ENCODE measurements at places on chromosomes 12 and 14.

DNA sequence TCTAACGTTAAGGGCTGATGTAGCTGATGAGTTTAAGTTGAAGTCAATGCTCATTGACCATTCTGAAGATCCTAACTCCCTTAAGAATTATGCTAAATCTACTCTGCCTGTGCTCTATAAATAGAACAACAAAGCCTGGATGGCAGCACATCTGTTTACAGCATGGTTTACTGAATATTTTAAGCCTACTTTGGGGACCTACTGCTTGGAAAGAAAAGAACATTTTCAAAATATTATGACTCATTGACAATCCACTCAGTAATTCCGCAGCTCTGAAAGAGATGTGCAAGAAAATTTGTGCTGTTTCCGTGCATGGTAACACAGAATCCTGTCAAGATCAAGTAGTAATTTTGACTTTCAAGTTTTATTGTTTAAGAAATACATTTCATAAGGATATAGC is 35.0 kb upstream of the NAV3 start:
- no peak for DNase-seq

GRCh38 chr14:55441286-55441685 is 870 bp upstream of the TBPL2 start:
- no peak for DNase-seq

DNA sequence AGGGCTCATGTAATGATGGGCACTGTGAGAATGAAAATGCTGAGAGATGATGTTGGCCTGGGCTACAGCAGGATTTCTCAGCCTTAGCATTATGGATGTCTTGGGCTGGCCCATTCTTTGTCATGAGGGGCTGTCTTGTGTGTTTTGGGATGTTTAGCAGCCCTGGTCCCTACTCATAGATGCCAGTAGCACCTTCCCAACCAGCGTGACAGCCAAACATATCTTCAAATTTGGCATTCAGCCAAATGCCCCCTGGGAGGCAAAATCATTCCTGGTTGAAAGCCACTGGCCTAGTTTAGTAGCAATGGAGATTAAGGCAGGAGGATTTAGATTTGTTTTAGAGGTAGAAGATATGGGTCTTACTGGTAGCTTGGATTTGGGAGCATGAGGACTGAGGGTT is 26.6 kb downstream of the UBE3B start:
- DNase-seq, result no peak

DNA sequence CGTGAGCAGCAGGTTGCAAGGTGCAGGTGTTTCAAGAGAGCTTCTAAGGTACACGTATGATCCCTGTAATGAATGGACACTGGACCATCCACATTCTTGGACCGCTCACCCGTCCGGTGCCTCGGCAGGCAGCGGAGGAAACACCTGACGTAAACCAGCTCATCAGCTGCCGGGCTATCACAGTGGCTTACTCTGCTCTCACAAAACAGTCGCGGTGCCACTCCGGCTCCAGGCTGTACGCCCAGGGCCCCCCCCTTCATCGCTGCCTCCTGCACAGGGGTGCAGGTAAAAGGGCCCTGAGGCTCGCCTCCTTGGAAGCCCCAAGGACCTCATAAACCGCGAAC is 436 bp downstream of the VPS33A start:
- DNase-seq, result peak; percentile 70

GRCh38 chr12:27233814-27234213 is 10.3 kb upstream of the STK38L start:
- DNase-seq, result no peak

DNA sequence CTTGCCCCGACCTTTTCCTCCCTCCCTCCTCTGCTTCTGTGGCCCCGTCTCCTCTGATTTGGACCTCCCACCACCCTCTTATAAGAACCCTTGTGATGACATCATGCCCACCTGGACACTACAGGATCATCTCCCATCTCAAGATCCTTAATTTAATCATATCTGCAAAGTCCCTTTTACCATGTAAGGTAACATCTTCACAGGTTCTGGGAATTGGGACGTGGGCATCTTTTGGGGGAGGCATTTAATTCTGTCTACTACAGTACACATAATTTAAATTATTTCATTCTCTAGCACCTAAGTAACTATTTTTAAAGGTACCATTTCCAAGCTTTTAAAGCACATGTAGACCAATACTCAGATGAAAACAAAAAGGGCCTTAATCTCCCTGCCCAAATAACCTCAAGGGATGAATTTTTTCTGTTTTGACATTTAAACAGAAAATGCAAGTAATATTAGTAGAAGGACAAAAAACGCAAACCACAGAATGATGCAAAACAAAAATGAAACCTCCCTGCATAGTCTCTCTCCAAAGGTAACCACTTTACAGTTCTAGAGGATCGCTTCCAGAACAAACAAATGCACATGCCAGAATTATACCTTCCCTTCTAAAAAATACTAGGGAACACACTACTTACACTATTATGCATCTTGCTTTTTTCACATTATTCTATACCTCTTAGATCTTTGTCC is 222.1 kb downstream of the AACS start:
- no peak for DNase-seq

- DNase-seq, result no peak
Observed at GRCh38 chr12:131142891-131143657, 189.4 kb downstream of the ADGRD1 start.

DNA sequence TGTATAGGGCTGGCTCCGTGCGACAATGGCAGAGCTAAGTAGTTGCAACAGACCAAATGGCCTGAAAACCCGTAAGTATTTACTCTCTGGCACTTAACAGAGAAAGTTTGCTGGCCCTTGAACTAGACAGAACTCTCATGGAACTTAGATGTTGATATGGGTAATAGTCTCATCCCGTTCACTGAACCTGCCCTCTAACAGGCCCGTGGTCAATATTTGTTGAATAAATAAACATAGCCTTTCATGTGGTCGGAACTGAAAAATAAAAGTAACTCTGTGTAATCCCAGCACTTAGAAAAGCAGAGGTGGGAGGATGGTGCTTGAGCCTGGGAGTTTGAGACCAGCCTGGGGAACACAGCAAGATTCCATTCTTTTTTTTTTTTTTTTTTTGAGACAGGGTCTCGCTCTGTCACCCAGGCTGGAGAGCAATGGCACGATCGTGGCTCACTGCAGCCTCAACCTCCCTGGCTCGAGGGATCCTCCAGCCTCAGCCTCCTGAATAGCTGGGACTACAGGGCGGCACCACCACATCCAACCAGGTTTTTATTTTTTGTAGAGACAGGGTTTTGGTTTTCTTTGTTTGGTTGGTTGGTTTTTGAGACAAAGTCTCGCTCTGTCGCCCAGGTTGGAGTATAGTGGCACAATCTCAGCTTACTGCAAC is 29.7 kb downstream of the KDM2B start:
- DNase-seq, result no peak

DNA sequence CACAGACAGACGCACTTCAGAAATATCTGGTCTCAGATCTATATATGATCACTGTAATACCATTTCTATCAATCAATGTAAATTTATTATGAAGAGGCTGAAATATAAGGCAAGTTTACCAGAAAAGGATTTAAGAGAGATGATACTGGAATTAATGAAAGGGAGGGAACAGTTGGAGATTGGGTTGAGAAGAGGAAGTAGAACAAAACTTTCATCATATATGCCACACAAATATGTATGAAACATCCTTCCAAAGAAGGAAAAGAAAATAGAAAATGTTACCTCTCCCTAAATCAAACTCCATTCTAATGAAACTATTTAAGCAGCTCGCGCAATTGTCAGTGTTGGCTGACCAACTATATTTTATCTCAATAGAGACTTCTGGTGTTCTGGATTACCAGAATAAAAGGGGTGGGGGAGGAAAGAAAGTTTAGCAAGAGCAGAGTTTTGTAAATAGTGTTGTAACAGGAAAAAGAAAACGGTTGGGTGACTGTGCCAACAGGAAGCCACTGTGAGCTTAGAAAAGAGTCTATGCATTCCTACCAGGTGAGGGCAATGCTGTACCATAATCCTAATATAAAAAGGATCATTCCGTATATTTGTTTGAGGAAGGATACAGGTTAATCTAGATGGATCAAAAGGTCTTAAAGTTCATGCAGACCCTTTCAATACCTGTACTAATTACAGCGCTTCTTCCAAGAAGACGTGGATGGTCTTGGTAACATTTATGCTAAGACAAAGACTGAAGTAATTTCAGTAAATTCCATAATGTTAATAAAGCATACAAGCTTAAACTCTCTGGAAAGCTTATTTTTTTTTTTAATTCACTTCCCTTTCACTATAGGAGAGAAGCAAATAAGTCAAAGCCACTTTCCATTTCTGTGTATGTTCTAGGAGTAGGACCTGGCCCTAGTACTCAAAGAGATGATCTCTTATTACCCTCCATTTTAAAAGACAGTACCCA is 14.5 kb upstream of the LLPH start:
- DNase-seq, result no peak

DNA sequence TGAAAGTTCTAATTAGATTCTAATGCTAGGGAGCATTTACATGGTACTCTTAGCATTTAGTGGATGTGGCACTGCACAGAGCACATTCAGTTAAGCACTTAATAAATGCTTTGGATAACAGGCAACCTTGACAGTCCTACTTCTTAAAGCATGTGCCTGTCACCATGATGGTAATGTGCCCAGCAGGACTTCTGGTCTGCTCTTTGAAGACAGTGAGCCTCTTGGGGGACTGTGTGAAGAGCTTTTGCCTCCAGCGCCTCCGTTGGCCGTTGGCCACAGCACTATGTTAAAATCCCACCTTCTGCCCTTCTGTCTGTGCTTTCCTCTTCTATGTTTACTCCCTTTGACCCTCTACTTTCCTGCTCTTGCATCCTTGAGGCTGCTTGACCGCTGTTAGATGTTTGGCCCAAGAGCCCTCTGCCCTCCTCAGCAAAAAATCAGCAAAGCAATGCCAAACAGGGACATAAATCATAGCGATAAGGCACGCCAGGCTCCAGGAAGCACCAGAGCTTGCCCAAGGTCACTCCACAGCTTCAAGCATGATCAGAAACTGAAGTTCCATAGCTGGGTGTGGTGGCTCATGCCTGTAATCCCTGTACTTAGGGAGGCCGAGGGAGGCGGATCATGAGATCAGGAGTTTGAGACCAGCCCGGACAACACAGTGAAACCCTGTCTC is 8.3 kb downstream of the CDKL1 start:
- no peak for DNase-seq

DNA sequence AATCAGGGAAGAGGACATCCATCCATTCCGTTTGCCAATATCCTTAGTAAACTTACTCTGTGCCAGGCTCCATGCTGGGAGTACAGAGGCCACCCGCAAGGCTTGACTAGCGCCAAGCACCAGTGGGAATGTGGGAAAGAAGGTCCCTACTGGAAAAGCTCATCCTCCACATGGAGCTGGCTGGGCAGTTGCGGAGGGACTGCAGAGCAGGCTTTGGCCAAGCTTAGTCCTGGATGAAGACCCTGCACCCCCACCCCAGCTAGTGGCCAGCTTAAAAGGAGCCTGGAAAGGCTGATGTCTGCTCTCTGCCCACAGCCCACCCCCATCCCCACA is 22.4 kb upstream of the EIF2B2 start:
- DNase-seq, result no peak

- DNase-seq, result no peak
Observed at GRCh38 chr14:32382704-32383103, 53.6 kb downstream of the AKAP6 start.

- no peak for DNase-seq
Observed at GRCh38 chr14:102189874-102190273, 50.2 kb downstream of the WDR20 start.

GRCh38 chr12:12645485-12645884 is 33.8 kb downstream of the CREBL2 start:
- DNase-seq, result peak; percentile 62

- DNase-seq, result no peak
Observed at GRCh38 chr12:7514416-7514815, 10.8 kb upstream of the CD163 start.

GRCh38 chr12:50765095-50765911 is 1.4 kb downstream of the ATF1 start:
- peak; percentile 60 for DNase-seq

- no peak for DNase-seq
Observed at GRCh38 chr14:105334383-105335230, 20.1 kb downstream of the PACS2 start.

- DNase-seq, result no peak
Observed at GRCh38 chr12:54605138-54605970, 16.9 kb upstream of the PPP1R1A start.

DNA sequence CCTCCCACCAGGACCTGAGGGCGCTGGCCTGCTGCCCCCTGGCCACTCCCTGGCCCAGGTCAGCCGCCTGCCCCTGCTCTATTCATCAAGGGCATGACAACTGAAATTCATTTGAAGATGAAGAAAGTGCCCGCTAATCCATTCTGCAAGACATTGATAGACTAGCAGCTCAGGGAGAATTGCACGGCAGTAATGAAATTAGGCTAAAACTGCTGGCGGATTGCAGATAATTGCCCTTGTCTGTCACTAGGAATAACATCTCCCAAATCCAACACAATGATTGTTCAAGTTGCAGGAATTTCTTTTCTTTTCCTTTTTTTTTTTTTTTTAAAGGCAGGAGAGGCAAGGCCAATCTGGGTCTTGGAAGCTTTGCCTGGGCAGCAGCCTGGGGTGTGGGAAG is 44.5 kb downstream of the MVK start:
- DNase-seq, result no peak

DNA sequence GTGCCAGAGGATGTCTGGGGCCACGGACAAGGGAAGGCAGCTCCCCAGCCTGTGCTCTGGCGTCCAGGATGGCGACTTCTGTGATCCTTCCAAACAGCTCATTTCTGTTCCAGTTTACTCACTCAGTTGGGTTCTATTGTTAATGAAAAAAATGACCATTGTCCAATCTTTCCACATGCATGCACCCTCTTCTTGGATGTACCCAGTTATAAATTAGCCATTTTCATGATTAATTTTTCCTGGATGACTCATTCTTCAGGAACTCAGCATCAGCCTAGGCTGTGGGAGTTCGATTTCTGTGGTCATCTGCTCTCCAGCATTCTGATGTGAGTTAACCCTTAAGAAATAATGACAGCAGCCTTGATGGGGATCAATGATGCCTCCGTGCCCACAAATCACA is 926.8 kb downstream of the BCL11B start:
- DNase-seq, result no peak

- DNase-seq, result no peak
Observed at GRCh38 chr14:101064121-101064661, 160.7 kb upstream of the RTL1 start.

DNA sequence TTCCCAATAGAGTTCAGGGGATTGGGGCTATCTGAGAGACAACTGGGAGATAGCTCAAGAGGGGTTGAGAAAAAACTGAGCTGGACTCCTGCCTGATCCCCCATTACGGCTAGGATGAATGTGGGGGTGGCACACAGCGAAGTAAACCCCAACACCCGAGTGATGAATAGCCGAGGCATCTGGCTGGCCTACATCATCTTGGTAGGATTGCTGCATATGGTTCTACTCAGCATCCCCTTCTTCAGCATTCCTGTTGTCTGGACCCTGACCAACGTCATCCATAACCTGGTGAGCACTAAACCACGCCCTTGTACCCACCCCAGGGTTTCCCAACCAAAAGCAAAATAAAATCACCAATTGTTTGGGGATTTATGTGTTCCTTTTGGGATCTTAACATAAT is 1.0 kb downstream of the ORMDL2 start:
- DNase-seq, result no peak

GRCh38 chr14:105281371-105282097 is 19.3 kb downstream of the BRF1 start:
- peak; percentile 26 for DNase-seq

GRCh38 chr14:52089218-52089617 is 20.4 kb upstream of the NID2 start:
- DNase-seq, result no peak
